ENCODE measurements at places on chromosomes 4 and X.

DNA sequence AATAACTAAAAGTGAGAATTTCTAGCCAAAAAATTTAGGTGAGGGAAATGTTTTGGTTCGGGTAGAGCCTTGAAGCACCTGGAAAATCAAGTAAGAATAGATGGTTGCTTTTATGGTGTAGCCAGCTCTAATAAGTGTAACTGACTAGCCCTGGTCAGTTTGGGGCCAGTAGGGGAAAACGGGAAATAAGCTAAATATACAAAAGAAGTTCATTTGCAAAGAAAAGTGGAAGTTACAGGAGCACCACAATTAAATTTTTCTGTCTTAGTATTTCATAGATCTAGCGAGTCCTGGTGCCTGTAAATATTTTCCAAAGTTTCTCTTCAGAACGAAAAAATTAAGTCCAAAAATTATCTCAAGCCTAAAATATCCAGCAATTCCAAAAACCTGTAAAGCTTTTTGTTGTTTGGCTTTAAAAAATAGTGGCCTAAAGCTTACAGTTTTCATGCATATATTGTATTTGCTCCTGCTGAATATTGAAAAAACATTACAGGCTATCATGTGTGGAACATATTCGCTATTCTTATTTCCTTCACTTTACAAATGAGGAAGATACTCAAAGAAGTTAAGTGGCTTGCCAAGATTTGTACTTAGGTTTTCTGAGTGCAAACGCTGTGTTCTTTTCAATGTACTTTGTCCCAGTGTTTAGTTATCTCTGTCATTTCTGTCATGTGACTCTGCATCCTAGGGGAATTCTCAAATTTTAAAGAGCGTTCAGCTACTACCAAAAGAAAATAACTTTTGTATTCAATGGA lies 7.3 kb upstream of the PTPN13 start:
- DNase-seq = no peak

DNA sequence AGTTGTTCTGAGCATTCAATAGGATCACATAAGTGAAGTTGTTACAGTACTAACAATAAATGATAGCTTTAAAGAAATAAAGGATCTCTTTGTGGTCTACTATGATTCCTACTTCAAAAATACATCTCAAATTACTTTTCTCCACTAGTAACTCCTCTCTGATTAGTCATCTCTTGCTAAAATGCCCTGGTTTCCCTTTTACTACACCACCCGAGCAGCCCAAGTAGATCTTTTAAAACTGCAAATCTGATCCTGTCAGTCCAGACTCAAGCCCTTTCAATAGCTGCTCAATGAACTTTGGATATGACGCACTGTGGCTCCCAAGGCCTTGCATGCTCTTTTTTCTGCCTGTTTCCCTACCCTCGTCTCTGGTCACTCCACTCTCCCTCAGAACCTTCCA lies 97.5 kb downstream of the MAOA start:
- DNase-seq = no peak

DNA sequence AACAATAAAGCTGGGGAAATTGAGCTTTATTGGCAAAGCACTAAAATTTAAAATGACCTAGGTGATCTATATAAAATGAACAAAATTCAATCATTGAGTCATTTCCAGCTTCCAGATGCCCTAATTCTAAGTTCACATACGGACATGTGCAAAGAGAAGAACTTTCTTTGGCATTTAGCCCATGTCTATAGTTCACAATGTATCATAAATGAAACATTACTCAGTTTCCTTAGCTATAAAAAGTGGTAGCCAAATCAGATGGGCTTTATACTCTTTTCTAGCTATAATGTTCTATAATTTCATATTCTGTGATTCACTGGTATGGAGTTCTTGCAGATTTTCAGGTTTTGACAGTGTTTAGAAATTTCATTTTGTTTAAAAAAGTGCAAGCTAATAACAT lies 327.4 kb downstream of the KCTD8 start:
- no peak for DNase-seq

- no peak for DNase-seq
Observed at GRCh38 chr4:52604215-52604614, 54.9 kb downstream of the USP46 start.

DNA sequence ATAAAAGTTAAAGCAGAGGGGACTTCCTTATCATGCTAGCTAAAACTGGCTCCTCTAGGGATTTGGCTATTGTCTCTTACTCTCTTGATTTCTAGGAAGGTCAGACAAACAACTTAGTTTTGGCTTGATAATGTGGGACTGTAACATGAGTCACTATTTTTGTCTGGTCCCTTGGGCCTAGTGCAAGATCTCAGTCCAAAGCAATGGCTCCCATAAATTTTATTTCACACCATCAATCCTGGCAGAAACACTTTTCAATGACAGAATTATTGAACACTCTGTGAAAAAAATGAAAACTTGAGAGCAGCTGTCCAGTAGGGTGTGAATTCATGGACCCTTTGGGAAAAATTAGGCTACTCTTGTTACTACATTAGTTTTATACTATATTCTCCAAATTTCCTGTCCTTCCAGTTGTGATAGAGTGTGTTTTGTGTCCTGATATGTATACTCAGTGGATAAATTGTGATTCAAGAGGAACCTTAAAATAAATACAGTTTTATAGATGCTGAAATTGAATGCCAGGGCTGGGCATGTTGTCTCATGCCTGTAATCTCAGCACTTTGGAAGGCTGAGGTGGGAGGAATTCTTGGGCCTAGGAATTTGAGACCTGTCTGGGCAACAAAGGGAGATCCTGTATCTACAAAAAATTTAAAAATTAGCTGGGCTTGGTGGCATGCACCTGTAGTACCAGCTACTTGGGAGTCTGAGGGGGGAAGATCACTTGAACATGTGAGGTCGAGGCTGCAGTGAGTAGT lies 10.8 kb upstream of the SNCA start:
- no peak for DNase-seq

DNA sequence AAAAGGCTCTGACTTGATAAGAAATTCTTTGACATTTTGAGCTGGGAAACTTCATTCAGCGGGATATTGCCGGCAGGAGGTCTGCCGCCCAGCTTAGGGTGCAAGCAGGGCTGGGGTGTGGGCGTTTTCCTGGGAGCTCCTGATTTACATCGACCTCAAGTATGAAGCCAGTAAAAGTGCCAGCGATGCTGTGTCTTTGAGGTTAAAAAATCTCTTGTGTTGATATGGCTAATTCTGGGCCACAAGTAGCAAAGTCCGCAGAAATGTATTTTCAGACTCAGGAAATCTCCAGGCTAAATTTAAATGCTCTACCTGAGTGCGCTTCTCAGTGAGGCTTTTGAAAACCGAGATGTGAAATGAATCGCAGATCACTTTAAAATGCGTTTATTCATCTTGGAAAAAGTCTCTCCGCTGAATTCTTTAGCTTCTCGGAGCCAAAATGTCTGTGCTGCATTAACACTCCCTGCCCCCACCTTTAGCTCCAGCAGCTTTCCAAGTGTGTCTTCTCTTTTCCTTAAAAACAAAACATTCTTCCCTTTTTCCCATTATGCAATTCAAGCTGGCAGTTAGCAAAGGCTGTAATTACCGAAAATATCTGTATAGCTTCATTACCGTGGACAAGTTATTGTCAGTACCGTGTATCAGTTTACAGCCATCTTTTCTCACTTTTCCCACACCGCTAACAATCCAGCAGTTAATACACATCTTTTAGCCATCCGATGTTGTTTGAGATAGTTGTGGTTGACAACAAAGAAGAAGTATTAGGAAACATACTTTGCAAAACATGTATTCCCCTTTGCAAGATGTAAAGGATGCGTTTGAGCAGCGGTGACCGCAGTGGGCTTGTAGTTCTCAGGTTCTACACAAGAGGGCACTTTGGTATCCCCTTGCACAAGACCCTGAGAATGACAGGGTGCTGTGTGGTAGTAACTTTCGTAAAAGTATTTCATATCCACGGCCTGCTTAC lies 136.0 kb upstream of the STX18 start:
- no peak for DNase-seq

DNA sequence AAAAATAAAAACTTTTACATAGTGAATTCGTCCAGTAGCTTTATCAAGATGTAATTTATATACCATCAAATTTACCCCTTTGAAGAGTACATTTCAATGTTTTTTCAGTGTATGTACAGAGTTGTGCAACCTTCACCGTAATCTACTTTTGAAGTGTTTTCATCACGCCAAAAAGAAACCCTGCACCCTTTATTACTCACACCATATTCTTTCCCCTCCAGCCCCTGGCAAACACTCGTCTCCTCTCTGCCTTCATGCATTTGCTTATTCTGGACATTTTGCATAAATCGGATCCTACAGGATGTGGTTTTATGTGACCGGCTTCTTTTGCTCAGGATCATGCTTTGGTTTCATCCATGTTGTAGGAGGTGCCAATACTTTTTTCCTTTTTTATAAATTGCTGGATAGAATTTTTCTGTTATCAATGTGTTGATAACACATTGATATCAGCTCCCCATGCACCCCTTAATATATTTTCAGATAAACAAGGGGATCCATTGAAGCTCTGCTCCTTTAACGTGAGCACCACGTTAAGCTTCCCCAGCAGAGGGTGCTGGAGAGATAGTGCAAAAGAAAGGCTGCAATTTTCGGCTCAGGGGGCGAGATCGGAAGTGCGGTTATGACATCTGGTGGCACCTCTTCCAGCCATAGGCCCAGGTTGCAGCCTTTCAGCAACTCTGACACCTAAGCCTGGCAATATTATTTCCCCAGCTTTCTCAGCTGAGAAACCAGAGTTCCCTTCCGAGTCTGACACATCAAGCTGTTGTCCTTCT lies 100.1 kb upstream of the VCX3B start:
- no peak for DNase-seq

- no peak for DNase-seq
Observed at GRCh38 chrX:68179355-68179754, 253.9 kb downstream of the OPHN1 start.

DNA sequence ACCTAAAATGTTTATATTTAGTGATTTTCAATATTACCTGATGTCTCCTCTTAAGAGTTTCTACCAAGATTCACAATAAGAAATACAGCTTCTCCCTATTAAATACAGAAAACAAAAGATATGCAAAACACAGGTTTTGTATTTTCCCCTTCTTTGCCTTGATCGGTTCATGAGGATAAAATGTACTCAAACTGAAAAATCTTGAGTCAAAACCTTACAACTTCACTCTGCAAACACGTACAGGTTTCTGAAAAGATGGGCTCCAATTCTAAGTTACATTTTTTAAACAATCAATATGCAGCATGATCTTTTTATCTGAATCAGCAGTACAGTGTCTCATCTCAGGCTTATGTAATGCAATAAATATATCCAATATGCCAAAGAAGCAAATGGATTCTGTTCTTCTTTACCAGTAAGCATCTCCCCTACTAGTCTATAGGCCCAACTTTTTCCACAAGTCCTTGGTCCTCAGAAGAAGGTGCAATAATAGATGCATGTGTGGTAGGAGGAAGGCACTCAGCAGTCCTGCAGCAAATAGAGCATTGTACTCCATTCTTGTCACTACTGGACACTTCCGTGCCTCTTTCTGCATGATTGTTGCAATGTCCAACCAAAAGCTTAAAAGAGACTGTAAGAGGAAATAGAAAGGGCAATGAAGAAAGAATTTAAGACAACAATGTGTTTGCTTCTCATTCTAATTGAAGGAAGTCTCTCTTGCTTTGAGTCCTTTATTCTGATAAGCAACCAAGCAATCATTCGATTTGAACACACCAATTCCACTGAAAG lies 3.2 kb downstream of the MAPK10 start:
- no peak for DNase-seq

GRCh38 chr4:76716658-76717057 lies 181.3 kb downstream of the SOWAHB start:
- DNase-seq = no peak

- no peak for DNase-seq
Observed at GRCh38 chr4:95362906-95363558, 185.7 kb downstream of the UNC5C start.

DNA sequence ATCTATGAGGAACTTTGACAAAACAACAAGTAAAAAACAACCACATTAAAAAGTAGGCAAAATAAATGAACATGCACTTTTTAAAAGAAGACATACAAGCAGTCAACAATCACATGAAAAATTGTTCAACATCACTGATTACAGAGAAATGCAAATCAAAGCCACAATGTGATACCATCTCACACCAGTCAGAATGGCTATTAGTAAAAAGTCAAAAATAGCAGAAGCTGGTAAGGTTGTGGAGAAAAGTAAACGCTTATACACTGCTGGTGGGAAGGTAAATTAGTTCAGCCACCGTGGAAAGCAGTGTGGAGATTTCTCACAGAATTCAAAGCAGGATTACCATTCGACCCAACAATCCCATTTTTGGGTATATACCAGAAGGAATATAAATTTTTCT lies 17.0 kb upstream of the LNX1 start:
- DNase-seq = no peak

DNA sequence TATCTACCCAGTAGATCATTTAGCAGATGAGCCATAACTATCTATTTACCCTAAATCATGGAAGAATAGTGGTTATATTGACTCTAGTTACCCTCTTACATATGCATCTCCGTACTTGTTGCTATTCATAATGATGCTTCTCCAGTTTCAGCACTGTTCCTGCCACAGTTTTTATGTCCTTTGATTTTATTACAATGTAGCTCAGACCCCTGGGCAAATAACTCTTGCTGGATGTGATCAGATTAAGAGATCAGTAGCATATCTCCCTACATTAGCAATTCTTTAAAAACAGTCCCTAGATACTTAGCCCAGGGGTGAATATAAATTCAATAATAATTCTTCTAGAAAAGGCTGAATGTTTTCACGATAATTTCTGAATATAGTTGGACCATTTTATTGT lies 696.5 kb downstream of the ADGRL3 start:
- no peak for DNase-seq

DNA sequence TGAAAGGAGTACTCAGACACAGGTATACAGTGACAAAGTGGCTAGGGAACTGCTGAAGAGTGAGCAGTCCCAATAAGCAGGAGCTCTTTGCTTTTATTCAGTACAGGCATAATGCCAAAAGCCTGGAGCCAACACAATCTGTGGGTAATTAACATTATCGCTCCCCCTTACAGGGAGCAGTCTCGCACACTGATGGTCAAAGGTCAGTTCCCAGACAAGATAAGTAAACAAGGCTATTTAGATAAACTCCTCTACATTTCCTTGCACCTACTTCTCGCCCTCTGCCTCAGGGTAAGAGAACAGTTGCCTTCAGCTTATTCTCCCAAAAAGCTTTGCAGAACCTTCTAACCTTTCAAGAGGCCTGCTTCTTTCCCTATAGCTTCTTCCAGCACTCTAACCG lies 73.9 kb upstream of the TAF9B start:
- no peak for DNase-seq

DNA sequence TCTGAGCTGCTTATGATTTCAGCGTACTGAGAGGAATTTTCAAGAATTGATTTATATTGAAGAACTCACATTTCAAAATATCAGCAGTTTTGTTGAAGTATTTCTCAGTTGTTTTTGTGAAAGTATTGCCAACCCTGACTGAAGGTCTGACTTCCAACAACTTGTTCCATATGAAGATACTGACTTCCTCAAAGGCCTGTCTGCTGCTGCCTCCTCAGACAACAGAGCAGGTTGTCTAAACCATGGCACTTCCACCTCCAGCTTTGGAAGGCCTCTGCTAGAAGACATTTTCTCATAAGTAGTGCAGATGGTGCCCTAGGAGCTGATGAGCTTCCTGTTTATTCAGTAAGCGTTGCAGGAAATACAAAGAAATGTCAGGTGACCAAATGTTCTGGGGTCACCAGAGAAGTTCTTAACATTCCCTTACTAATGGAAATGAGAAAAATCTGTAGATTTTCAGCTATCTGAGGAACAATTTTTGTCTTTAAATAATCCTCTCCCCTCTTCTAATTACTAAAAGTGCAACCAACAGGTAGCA lies 28.8 kb downstream of the FGF2 start:
- DNase-seq = no peak

- DNase-seq = no peak
Observed at GRCh38 chr4:90799895-90800294, 672.7 kb downstream of the CCSER1 start.

- no peak for DNase-seq
Observed at GRCh38 chrX:30904186-30904585, 15.1 kb upstream of the TAB3 start.

All from T1000 (cell line).